CD4-positive, alpha-beta T cell treated with Interleukin-4 for 4 hours (primary cell): ENCODE measurements at places on chromosomes 4 and X.

- DNase-seq = no peak
Observed at GRCh38 chrX:643241-643595, 12.6 kb downstream of the SHOX start.

DNA sequence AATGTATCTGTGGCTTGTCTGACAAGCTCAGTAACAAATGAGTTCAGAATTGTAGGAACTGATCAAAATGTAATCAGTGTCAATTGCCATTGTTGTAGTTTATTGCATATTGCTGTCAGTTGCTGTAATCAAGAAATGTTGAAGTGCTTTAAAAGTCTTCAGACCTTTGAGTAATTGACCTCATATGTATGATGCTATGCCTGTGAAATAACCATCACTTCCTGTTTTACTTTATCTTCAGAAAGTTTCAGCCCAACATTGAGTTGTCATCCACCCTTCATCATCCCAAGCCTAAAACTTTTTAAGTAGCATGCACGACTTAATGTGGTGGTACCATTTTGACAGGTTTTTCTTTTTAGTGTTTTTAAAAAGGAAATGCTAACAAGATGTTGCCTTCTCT is 212.4 kb downstream of the ARHGAP10 start:
- DNase-seq = peak; percentile 13

GRCh38 chr4:33104273-33104672 is 2384.1 kb downstream of the PCDH7 start:
- no peak for DNase-seq

GRCh38 chr4:11415409-11416070 is 13.2 kb downstream of the HS3ST1 start:
- no peak for DNase-seq

DNA sequence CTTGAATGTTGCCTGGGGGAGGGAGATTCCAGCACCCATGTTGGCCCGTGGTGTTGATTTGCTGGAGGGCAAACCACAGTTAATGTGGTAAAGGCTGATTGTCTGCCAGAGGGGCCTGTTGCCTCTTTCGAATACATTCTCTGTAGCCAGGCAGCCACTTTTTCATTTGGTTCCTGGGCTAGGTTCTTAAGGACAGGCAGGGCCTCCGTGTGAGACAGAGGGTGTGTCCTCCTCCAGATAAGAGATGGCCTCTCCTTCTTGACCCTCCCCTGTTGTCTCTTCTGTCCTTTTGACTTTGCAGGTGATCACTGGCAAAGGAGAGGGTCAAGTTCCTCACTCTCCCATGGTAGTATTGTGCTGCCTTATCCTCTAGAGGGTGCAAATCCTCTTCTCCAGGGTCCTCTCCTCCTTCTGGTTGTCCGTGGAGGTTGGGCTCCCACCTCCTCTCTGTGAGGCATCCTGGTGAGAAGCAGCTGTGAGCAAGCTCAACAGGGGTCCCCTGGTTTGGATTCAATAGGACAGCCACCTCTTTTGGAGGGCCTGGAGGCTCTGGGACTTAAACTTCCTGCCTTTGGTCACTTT is 44.9 kb downstream of the ZNF182 start:
- DNase-seq = peak; percentile 17

DNA sequence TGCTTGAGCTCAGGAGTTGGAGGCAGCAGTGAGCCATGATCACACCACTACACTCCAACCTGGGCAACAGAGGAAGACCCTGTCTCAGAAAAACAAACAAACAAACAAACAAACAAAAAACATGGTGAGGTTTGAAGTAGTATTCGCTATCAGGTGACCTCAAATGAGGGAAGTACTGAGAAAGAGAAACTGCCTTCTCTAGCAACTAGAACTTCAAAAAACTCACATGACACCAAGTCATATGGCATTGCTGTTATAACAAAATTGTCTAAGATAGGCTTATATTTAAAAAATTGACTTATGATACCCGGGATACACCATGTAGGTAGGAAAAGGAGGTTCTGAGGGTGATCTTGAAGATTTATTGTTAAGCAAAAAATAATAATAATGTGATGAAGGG is 10.3 kb downstream of the MPP1 start:
- no peak for DNase-seq

DNA sequence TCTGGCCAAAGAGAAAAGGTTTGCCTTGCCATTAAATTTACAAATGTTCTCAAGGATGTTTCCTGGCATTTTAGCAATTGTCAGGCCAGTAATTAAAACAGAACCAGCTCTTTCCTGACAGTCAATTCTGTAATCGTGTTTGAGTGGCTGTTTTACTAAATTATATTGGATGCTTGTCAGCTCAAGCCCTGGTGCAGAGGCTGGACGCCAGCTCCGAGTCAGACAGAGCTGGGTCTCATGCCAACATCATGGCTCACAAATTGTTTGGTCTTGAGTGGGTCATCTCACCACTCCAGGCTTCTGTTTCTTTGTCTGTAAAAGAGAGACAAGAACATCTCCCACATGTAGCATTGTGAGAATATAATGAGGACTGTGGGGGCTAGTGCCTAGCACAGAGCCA is 190.3 kb upstream of the PSAPL1 start:
- no peak for DNase-seq
